ENCODE measurements at places on chromosomes 2 and 18. TPM values are rescaled to one million over a fixed set of nuclear protein-coding genes. Genes with fewer than 3 reads are reported as not detected.
A peak's percentile ranks its signal among the peaks of the same experiment; 100 is the strongest.

DNA sequence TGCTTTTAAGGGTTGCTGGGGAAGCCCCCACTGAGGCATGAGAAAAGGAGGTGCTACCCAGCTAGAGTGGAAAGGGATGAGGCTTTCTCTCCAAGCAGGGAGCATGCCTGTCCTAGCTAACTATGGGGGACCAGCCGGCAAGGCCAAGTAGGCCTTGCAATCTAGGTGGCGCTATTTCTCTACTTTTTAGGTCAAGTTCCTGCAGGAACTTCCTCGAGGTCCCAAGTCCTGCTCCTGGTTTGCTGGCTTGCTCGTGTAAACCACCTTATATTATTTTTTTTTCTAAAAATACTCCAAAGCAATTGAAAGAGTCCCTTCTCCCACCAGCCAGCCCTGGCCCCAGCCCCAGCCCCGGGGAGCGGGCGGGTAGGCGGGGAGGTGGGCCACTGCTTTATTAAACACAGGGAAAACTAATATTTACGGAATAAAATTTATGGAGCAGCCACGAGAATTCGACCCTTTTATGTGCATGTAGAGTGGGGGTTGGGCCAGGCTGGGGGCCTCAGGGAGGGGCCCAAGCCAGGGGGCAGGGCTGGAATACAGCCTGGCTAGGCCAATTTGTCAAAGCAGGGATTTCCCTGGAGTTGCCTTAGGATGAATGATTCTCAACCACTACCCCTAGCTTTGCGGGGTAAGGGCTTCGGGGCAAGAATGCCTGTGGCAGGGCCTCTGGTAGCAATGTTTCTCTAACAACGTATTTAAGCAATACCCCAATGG lies 12.8 kb upstream of the IHH start:
- peak; percentile 22 for DNase-seq

DNA sequence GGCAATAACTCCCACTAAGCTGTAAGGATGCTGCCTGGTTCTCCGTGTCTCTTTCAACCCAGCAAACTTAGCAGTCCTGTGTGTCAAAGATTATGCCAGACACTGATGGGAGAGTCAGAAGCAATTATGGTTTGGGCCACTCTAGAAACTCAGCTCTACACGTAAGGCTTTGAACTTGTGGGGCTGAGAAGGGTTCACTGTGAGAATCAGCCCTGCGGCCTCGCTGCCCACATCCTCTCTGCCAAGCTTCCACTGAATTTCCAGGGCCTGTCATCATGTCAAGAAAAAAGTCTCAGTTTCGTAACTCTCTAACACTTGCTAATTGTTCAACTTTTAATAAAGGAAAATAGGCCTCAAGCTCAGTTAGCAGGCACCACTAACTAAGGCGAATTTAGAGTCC lies 308.8 kb upstream of the LYPD1 start:
- DNase-seq, result no peak

DNA sequence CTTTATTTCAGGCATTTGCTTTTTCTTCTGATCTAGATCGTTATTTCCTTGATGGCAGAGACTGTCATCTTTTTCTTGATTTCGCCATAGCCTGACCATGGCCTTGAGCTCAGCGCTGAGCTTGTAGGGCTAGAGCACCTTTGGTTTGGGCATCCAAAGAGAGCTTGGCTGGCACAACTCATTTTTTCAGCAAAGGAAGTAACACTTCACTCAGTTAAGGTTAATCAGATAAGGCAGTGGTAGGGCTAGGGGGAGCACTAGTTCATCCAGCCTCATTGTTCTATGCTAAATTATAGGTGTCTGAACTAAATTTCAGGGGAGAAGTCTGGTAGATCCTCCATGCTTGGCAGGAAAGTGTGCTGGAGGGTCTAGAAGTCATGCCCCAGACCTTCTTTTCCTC lies 125.0 kb downstream of the SETBP1 start:
- no peak for DNase-seq

DNA sequence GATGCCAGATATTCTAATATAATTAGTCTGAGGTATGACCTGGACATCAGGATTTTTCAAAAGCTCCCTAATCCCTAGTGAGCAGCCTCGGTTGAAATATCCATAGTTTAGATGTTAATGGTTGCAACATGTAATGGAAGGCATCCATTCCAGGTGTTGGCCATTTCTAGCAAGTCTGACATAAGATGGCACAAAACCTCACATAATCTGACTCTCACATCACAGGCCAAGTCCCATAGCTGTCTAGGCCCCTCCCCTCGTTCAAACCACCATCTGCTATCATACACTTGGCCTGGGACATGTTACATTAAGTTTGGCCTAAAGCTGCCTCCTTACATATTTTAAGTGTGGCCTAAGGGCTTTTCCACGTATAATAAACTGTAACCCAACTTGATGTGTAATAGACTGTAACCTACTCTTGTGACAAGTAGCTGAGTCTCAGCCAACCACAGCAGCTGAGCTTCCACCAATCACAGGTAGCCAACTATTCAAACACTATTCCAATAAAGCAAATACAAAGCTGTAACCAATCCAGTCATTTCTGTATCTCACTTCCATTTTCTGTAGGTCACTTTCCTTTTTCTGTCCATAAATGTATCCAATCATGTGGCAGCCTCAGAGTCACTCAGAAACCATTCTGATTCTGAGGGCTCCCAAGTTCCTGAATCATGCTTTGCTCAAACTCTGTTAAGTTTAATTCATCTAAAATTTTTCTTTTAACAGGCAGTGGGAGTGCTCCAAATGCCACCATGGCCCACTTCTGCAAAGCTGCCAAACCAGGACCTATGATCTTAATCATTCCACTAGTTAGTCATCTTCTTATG lies 59.4 kb downstream of the ADD2 start:
- no peak for DNase-seq

- no peak for DNase-seq
Measured at GRCh38 chr2:28389399-28390240, 3.0 kb upstream of the FOSL2 start.

- no peak for DNase-seq
Measured at GRCh38 chr2:69469784-69470183, 32.5 kb upstream of the NFU1 start.

GRCh38 chr2:237471438-237472186 lies 15.4 kb upstream of the MLPH start:
- peak; percentile 35 for DNase-seq

DNA sequence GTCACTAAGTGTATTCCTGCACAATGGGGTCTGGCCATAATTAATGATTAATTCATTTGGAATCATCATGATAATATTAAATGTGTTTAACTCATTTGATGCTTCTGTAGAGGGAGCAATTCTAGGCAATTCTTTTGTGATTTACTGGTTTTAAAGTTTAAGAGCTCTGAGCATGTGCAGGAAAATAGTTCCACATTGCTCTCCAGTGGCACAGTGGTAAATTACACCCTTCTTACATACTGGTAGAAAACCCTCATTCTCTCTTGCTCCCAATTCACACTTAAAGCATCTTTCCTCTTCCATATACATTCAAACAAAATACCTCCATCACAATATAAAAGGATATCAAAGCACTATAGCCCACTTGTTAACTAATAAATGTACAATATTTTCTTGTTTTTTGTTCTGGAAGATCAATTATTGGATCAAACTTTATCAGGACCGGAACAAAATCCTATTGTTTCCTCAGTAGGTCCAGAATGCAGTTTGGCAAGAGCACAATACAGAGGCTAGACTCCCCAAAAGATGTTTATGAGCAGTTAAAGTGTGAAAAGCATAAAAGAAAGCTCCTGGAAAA lies 844.3 kb downstream of the MBD2 start:
- DNase-seq, result peak; percentile 2

DNA sequence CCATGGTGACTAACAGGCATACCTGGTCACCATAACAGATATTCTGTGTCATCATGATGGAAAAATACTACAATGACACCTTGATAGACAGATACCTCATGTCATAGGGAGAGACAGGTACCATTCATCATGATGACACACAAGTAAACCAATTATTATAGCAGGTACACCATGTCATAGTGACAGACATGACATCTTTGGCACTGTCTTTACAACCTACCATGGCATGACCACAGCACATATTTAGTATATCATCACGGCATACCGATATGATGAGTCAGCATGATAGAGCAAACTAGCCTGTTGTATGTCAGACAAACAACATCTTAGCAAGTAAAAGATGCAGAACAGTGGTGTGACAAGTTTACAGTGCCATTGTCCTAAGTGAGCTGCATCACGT lies 101.3 kb upstream of the KLHL29 start:
- DNase-seq, result no peak

DNA sequence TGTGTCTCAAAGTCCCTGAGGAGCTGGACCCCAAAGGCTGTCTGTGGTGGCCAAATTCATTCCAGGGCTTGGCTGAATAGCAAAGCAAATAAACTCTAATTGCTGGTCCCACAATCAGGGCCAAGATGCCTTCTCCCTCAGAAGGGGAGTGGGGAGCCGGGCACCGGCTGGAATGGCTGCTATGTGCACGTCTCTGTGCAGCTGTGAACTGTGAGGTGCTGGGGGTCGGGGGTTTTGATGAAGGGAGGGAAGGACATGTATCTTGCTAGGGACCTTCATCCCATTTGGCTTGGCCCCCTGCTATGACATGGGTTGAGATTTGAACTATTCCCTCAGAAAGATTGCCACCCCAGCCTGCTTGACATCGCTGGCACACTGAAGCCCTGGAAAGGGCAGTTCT lies 60.4 kb downstream of the CIB4 start:
- no peak for DNase-seq

- no peak for DNase-seq
Measured at GRCh38 chr2:205868053-205868452, 185.8 kb downstream of the NRP2 start.

GRCh38 chr2:101362316-101362715 lies 25.0 kb downstream of the CREG2 start:
- no peak for DNase-seq

Gene TEKT4
- total RNA-seq, result 0.05 TPM

Gene GPR39
- total RNA-seq, result 0.09 TPM

Gene MLPH
- total RNA-seq, result 0.24 TPM

Gene STAT4
- total RNA-seq, result 7.5 TPM

Gene ARHGAP15
- total RNA-seq, result 182 TPM

Gene HJURP
- 29.7 TPM for total RNA-seq

Gene MOGAT1
- not detected for total RNA-seq

Gene NCKAP5
- total RNA-seq, result 2.0 TPM

Gene SERPINB13
- 0.99 TPM for total RNA-seq

Gene BZW1
- total RNA-seq, result 257 TPM
